ENCODE measurements at places on chromosomes 2 and 18. TPM values are rescaled to one million over a fixed set of nuclear protein-coding genes. Genes with fewer than 3 reads are reported as not detected.

DNA sequence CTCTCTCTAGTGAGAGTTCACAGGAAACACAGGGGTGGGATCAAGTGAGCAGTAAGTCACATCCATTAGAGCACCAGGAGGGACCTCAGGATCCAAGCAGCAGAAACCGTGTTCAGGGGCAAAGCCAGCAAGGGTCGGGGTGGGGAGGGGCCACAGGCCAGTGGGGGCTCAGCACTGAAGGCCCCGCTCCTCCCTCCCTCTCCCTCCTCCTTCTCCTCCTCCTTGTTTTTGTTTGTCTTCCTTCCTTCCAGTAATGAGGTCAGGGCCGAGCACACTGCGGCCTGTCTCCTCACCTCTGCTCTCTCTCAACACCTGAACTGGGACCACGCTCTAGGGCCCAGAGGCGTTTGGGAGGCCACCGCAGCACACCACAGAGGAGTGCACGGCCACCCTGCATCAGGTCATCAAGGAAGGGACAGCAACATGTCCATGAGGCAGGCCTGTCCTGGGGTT lies 20.9 kb downstream of the MTERF4 start:
- DNase-seq, result no peak

GRCh38 chr18:616380-616995 lies 19.7 kb downstream of the CLUL1 start:
- no peak for DNase-seq

DNA sequence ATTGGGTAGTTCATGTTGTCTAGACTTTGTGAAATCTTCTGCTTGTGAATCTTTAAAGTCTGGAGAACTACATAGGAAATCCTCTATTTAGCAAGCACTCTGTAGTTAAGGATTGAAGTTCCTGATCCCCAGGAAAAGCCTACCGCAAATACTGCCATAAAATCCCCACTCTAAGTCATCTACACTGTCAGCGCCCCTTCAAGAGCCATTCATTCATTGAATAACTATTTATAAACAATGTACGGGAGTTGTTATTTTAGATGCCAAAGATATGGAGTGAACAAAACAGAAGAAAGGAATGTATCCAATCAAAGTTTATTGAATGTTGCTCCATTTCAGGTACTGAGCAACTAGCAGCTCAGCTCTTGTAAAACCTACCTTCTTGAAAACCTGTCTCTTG lies 36.5 kb upstream of the SLC39A10 start:
- no peak for DNase-seq

GRCh38 chr2:122478117-122478516 lies 722.7 kb downstream of the TSN start:
- DNase-seq, result no peak

GRCh38 chr2:222945887-222946286 lies 85.1 kb downstream of the ACSL3 start:
- no peak for DNase-seq

- DNase-seq, result no peak
These were observed 77.7 kb downstream of the CDH2 start for GRCh38 chr18:28099237-28099636.

DNA sequence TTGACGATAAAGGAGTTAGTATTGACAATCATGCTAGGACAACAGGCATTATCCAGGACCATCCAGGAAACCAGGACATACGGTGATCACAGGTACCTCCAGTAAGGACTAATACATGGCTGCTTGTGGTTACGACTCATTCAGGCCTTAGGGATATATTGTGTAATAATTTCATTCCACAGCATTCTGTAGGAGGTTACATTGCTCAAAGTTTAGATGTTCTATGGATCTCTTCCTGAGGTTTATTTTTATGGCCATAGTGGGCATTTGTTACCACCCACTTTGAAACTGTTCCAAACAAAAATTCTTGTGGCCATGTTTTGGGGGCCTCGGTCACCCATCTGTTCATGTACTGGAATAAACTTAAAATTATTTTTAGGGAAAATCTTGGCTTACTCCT lies 431.6 kb downstream of the METTL4 start:
- DNase-seq, result no peak

- no peak for DNase-seq
These were observed 64.5 kb downstream of the ATP9B start for GRCh38 chr18:79133724-79134123.

GRCh38 chr2:3487432-3487831 lies 31.9 kb downstream of the ADI1 start:
- DNase-seq, result no peak

GRCh38 chr18:50373561-50374219 lies 1.2 kb upstream of the SKA1 start:
- DNase-seq, result no peak

DNA sequence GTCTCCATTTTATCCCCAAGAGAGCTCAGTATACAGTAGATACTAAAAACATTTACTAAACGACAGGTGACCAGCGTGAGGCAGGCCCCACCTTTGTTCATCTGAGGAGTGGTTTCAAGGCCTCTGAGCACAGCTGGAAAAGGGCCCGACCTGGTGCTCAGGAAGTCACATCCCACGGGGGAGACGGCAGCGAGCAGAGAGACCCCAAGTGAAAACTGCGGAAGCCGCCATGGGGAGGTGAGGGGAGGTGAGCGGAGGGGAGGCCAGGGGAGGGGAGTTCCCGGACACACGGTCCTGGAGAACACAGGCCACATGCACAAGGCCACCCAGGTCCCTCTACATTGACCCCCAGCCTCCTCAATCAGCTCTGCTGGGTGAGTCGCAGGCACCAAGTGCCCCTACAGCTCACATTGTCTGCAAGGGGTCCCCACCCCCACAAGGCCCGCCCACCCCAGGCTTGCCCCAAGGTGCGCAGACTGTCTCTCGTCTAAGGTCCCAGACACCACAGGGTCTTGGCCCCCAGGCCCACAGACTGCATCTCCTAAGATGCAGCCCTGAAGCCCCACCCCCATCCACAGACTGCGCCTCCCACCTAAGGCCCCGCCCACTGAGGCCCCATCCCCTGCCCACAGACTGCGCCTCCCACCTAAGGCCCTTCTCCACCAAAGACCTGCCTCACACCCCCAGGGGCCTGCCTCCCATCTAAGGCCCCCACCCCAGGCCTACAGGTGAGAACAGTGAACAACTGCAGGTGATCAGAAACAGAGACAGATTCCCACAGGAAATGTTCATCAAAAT lies 19.1 kb downstream of the PARD6G start:
- no peak for DNase-seq

GRCh38 chr2:41321351-41321750 lies 726.5 kb upstream of the PKDCC start:
- DNase-seq, result no peak

DNA sequence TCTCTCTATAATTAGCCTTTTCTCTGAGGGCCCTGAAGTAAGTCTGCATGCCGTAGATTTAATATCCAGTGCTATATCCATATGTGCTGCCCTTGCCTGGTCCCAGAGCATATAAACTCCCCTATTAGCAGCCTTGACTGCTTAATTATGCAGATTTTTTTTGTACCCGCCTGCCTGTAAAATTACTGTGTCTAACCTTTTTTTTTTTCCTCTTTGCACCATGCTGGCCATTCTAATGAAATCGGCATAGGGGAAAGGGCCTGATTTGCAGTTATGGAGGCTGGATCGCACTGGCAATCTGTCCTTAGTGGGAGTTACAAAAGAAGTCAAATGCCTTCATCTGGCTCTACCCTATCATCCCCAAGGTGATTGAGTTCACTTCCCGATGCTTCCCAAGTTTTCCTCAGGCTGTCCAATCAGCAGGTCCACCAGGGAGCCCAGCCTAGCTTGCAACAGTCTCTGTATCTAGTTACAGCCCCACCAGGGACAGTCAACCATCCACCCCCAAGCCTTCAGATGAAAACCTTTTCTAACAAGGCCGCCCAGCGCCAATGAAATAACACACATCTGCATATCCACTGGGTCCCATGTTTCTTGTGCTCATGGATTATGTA lies 239.0 kb downstream of the ZNF521 start:
- no peak for DNase-seq

GRCh38 chr18:79989195-79989497 lies 783 bp upstream of the TXNL4A start:
- no peak for DNase-seq

DNA sequence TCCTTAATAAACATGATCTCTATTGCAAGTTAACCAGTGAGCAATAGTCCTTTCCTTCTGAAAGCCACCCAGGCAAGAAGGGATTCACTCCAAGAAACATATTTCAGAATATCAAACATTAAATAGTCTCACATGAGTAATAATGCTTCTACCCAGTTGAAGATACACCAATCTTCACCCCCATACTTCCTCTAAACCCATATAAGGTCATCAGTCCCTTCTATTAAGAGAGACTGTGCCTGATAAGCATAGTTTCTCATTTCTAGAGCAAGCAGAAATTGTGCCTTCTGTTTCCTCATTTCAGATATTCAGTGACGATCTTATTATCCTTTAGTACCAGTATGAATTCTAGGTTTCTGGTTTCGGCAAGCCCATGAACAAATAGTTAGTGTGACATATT lies 64.6 kb downstream of the DSEL start:
- no peak for DNase-seq

- peak; percentile 26 for DNase-seq
These were observed 22.4 kb downstream of the ARL6IP6 start for GRCh38 chr2:152740743-152741328.

GRCh38 chr2:149738767-149739166 lies 151.2 kb upstream of the MMADHC start:
- DNase-seq, result no peak

Gene GATA6
- polyA plus RNA-seq, result 1.3 TPM

Gene EN1
- polyA plus RNA-seq, result not detected

Gene SIX3
- polyA plus RNA-seq, result not detected

Gene DPYSL5
- not detected for polyA plus RNA-seq

Gene PROKR1
- not detected for polyA plus RNA-seq

Gene CDKL4
- polyA plus RNA-seq, result not detected

Gene ABCB11
- not detected for polyA plus RNA-seq

Gene UGT1A4
- polyA plus RNA-seq, result not detected

Gene KIAA2012
- polyA plus RNA-seq, result 0.12 TPM

Gene RGPD3
- polyA plus RNA-seq, result 0.07 TPM

Gene ANKRD30B
- not detected for polyA plus RNA-seq

Gene CNRIP1
- polyA plus RNA-seq, result 61.6 TPM
